Stimulated activated CD8-positive, alpha-beta memory T cell treated with anti-CD3 and anti-CD28 coated beads, Interleukin-7, amount 100 ng/mL, for 4 hours (primary cell): ENCODE measurements at places on chromosomes 3 and 15.

DNA sequence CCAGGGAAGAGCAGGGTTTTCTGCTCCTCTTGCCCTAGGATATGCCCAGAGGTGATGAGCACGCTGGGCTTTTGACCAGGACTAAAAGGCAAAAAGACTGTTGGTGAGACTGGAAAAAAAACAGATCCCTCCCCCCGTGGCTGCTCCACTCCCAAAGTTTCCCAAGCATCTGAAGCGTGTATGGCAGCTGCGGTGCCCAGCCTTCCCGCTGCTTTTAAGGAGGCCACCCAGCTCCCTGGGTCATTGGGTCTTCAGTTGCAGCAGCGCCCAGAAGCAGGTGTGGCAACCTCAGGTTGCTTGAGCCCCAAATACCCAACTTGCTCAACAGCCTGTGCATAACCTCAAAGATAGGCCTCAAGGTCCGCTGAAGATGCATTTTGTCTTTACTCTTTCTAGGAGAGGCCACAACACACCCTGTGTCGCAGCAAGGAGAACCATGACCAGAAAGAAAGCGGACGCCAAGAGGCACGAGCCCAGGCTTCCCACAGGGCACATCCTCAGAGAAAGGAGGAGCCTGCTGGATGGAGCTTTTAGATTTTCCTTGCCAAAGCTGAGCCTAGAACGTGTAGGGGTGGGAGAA, 2.0 kb downstream of the SRGAP3 start:
- DNase-seq: no peak

DNA sequence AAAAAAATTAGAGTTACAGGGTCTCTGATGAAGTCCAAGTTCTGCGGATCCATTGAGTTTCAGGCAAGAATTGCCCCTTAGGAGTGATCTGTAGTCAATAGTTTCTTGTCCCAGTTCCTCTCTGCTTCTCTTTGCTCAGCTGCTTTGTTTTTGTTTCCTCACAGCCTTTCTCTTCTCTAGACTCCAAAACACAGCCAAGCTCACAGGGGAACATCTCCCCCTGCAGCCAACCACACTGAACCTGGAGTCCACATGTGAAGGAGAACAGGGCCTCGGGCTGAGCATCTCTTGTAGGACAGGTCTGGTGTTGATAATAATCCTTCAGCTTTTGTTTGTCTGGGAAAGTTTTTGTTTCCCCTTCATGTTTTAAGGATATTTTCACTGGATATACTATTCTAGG, 202.6 kb upstream of the ATP10A start:
- no peak for DNase-seq

DNA sequence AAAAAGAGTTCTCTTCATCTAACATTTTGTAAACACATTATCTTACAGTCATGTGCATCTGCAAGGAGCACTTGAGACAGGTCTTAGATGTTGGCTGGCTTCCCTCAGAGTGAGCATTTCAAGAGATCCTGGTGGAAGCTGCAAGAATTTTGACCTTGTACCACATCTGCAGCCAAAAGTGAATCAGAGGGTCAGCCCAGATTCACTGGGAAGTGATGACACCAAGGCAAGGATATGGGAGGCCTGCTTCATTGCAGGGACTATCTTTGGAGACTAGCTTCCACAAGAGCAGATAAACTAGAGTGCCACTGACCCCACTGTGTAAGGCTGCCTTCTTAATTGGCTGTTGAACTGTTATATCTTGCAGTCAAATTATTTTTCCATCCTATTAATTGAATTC, 21.3 kb upstream of the GADL1 start:
- DNase-seq: no peak

DNA sequence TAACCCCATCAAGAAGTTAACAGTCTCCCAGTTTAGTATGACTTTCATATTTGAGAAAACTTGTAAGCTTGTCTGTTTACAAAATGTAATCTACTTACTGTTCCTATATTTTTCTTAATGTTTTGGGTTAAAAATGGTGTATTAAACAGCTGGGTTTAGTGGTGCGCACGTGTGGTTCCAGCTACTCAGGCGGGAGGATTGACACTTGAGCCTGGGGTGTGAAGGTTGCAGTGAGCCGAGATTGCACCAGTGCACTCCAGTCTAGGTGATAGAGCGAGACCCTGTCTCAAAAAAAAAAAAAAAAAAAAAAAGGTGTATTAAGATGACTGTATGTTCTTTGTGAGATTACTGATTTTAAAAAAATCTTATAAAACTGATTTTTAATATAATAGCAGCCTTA, 69.3 kb downstream of the BBX start:
- no peak for DNase-seq

DNA sequence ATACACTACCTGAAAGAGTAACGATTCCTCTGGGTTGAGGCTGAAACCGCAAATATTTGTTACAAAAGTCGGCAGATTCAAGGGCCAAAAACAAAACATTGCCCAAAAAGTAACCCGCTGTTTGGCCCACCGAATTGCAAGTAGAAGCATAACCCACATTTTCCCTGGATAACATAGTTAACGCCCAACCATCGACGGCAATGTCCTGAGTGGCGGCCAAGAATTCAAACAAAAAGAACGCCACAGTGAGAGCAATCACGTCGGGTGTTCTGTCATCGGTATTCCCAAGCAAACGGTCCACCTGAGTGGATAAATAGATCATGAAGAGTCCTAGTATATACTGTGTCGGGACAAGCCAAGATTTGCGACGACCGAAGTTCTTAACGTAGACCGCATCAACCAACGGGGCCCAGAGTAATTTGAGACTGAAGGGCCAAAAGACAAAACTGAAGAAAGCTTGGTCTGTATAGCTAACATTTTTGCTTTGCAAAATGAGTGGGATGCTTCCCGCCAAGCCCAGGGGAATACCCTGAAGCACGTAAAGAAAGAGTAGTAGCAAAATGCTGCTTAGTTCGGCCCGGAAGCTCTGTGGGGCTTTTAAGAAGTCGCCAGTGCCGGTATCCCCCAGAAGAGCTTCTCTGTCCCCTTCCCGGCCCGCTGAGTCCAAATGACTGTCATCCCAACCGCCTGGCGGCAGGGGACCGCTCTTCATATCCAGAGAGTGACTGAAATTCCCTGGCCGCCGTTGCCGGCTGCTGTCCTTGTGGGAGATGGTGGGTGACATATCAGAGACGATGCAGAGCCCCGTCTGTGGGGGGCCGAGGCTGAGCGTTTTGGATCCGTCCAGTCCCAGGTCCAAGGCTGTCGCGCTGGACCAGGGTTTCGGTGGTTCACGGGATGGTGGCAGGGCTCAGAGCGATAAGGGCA, 750 bp downstream of the SLC33A1 start:
- DNase-seq: peak; percentile 6

GRCh38 chr3:155736381-155736780, 8.5 kb downstream of the PLCH1 start:
- DNase-seq: no peak

DNA sequence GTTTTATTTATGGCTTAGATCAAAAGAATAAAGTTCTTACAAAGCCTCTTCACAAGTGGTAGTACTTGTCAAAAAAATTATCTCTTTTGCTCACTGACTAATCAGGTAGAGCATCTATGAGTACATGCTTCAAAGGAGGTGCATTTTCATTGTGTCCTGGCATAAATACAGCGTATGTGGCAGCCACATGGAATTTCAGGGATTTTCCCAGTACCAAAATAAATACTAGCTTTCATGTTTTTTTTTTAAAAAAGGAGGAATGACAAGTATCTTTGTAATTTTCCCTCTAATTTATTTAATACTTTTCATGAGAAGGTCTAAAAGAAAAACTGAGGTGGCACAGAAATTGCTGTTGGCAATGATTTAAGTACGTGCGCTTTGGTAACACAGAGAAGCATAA, 597.8 kb upstream of the ALCAM start:
- no peak for DNase-seq

DNA sequence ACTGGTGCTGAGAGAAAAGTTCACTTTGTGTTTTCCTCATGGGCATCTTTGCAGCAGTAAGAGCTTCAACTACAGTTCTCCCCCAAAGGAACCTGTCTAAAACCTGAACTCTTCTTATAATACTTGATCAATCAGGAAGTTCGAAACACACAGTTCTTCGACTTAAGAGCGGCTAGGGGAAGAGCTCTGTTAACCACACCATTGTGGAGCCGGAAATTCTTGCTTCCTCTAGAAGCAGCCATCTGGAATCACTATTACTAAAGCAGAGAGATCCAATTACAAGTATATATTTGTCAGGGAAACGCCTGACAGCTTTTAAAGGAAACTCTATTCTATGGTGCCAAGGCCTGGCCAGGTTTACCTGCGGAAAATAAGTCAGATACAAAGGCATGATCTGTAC, 337.3 kb upstream of the CBLB start:
- DNase-seq: no peak

DNA sequence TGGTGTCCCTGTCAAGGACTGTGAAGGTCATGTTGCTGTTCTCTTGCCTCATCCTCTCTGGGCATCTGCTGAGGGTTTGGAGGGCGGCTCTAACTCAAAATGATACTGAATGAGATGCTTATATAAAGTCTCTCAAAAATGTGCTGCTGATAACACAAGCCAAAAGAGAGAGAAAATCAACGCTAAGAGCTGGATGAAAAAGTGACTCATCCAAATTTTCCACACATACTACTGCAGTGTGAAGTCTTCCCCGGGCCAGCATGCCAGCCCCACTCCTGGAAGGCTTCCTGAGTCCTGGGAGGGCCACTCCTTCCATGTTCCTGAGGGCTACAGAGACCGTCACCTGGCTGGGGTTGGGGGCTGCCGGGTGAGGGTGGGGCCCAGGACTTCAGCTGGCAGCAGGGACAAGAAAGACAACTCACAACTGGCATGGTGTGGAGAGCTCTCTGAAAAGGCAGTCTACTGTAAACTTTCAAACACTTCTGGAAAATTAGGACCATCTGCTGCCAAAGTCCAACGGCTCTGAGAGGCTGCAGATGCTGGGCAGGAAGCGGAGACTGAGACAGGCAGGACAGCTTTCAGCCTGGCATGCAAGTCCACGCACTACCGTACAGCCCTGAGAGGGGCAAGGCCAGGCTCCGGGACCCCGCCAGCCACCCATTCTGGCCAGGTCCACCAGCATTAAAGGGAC, 200.3 kb downstream of the ADAMTS17 start:
- DNase-seq: no peak

GRCh38 chr15:77858792-77859490, 218.6 kb downstream of the TBC1D2B start:
- DNase-seq: no peak

- DNase-seq: no peak
Observed at GRCh38 chr15:79529157-79529785, 97.1 kb downstream of the MINAR1 start.

GRCh38 chr3:107222907-107223306, 154.3 kb upstream of the CCDC54 start:
- DNase-seq: no peak

- DNase-seq: no peak
Observed at GRCh38 chr15:66400351-66400774, 13.7 kb downstream of the MAP2K1 start.

DNA sequence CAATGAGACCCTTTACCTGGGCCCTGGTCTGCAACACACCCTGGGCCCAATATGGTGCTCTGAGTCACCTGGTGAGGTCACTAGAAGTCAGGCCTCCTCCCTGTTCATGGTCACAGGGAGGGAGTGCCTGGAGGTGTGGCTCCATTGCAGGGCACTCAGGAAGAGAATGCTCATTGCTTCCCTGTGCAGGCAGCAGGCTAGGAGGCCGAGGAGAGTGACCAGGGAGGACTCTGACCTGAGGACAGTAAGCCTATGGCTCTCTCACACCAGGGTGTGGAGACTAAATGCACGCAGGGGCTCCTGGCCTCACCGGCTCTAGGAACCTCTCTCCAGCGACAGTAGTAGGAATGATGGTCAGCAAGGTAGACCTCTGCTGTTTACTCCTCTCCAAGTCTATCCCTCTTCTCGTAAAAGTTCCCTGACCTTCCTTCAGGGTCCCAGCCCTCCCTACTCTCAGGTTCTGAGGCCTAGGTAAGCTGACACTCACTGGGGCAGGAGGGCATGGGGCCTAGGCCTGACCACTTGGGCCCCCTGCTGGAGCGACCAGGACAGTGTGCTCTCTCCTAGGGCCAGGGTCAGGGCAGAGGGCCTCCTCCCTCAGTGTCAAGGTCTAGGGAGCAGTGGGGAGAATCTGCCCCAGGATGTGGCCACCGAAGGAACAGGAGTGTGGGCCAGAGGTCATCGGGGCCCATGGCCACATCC, 9.6 kb upstream of the SLCO2A1 start:
- DNase-seq: no peak

- no peak for DNase-seq
Observed at GRCh38 chr3:97673357-97673997, 91.1 kb upstream of the ARL6 start.

DNA sequence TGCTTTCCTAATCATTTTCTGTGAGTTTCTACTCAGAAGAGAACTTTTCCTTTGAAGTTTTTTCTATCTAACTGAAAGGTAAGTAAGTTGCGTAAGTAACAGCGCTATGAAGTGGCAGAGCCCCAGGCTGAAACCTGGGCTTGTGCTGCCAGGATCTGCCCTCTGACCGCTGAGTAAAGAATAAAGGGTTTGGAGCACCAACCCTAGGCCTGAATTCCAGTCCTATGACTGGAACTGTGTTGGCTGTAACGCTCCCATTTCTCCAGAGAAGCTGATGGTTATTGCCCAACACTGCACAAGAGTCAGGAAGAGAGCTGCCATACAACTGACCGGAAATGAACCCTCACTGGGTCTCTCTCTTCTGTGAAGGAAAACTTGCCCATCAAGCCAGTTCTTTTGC, 87.0 kb downstream of the FOXB1 start:
- no peak for DNase-seq

DNA sequence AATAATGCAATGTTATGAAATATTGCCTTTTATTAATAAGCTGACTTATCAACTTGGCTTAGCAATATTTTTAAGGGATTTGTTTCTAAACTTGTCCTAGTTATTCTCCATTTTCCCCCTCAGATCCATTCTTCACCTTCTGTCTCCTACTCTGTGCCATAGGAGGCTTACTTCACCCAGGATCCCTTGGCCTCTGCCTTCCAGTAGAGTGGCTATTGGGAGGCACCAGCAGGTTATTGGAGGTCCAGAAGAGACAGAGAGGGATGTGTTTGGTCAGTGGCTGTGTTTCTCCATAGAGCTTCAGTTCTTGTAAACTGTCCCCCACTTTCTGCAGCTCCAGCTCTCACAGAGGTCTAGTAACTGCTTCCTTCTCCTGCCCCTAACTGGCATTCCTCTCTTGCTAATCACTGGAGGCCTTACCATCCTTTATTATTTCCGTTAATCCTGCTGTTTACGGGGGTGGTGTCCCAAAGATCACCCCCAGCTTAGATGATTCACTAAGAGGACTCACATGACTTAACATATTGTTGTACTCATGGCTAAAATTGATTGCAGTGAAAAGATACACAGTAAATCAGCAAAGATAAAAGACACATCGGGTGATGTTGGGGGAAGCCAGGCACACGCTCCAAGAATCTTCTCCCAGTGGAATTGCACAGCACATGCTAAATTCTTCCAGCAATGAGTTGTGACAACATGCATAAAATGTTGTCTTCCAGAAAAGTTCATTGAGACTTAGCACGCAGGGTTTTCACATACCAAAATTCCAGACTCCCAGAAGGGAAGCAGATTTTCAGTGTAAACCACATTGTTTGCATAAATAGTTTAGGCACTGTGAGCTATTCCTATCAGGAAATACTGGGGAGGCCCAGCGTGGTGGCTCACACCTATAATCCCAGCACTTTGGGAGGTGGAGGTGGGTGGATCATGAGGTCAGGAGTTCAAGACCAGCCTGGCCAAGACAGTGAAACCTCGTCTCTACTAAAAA, 67.5 kb downstream of the RPL22L1 start:
- no peak for DNase-seq
